NCI-H2107 (cell line): ENCODE measurements at places on chromosomes 1 and 21.

DNA sequence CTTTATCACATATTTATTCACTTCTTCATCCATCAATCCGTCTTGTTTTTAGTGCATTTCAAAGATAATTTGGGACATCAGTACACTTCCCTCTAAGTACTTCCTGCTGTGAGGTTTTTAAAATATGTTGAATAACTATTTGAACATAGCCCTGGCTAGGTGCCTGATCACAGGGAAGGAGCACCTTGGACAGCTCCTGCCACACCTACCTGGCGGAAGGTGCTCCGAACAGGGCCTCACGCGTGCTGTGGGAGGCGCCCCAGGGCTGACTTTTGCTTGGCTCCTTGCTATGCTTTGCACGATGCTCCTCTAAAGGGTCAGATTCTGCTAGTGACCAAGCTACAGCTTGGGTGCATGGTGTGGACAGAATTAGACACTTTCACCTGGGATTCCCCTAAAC, 4.9 kb upstream of the ATXN7L2 start:
- no peak for DNase-seq

DNA sequence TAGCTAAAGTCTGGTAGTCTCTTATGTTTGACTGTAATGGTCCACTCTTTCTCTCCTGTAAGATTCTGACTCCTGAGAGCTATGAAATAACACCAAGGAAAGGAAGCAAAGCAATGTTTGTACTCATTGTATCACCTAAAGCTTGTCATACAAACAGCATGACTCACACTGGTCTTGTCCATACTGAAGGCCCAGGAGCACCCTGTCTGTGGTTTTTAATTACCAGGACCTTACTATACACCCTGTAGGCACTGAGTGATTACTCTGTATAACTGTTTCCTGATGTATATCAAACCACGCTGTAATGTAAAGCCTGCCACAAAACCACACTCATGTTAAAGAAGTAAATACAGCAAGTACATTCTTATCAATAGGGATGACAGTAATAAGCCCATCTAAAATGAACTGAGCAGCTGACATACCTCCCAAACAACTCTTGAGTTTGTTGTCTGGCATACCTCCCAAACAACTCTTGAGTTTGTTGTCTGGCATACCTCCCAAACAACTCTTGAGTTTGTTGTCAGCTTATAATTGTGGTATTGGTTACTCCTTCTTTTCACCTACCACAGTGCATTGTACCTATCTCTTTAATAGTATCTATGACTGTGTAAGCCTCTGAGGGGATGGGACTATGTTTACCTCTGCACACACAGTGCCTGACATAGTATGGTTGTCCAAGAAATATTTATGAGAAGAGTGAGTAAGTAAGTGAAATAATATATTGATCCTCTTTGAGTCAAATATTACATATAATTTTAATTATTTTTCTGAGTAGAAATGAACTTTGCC, 11.6 kb upstream of the TNFSF18 start:
- DNase-seq: no peak

GRCh38 chr1:229893762-229894444, 173.1 kb upstream of the GALNT2 start:
- no peak for DNase-seq

DNA sequence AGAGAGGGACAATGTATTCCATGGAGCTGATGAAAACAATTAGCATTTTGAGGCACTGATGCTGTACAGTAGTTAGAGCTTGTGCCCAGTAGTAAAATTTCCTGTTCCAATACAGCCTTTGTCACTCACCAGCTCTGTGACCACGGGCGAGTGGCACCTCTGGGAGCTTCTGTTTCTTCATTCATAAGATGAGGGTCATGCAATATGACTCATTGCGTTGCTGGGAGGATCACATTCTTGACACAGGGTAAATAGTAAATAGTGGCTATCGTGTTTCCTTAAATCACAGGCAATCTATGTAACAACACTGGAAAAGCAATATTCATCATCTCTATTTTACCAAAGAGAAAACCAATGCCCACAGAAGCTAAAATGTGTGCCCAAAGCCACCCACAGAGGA, 4.5 kb upstream of the LRRC52 start:
- no peak for DNase-seq

GRCh38 chr1:6183520-6183989, 3.4 kb upstream of the CHD5 start:
- no peak for DNase-seq

DNA sequence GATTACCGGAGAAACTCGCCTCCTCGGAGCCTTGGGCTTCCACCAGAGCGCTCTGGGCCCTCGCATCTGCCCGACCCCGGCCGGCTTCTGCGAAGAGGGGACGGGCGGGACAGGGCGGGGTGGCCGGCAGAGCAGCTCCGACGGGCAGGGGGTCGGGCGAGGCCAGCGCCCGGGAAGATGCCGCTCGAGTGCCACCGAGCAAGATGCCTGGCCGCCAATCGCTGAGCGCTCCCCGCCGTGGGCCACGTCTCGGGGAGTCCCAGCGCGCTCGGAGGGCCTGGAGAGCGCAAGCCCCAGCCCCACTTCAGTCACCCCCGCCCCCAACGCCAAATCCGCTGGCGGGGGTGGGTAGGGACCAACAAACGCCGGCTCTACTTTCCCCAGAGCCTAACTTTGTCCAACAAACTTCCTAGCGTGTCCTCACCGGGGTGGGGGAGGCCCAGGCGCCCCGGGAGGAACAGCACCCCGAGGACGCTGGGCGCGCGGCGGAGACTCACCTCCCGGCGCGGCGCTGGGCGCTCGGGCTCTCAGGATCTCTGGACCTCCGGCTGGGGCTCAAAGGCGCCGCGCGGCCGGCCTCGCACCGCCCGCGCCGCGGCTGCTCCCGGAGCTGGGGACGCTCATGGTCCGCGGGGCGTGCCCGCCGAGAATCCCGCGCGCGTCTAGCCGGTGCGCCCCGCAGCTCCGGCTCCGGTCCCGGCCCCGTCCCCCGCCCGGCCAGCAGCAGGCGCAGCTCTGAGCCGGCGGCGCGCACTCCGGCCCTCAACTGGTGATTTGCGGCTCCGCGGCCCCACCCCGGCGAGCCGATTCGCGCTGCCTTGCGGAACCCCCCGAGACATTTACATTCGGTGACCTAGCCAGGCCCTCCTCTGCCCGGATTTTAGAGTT, at the start of gene BCAR3:
TSS of gene BCAR3 (minus strand) at position 737 of the 888 bp plus-strand sequence. CDS start 6,907 bp downstream, outside the sequence.
- peak; percentile 79 for DNase-seq

- no peak for DNase-seq
Measured at GRCh38 chr1:227726924-227727599, 8.0 kb downstream of the JMJD4 start.

DNA sequence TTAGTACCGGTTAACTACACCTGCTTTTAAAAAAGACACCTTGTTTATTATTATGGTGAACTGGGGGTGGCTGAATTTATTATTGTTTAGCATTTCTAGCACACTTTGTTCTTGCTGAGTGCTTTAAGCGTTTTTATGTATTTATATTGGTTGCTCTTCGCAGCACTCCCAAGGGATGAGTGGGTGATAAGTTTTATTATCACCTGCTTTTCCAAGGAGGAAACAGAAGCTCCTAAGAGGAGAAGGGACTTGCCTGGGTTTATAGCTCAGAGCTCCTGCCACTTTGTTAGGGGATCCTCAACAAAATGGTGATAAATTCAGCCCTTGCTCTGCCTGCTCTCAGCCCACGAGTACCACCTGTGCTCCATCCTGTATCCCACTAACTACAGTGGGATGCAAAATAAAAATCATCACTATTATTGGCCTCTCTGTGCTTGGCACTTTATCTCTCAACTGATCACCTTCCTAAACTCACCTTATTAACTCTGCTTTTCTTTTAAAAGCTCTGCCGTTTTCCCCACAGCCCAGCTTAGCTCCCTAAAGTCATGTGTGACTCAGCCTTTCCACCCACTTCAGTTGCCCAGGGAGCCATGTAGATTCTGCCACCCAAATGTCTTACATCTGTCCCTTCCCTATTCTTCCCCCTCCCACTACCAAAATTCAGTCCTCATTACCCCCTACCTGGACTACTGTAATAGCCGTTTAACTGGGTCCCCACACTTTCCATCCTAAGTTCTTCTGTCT, 44.5 kb downstream of the BCL9 start:
- DNase-seq: no peak

GRCh38 chr1:65003316-65003664, 36.9 kb upstream of the JAK1 start:
- DNase-seq: no peak

DNA sequence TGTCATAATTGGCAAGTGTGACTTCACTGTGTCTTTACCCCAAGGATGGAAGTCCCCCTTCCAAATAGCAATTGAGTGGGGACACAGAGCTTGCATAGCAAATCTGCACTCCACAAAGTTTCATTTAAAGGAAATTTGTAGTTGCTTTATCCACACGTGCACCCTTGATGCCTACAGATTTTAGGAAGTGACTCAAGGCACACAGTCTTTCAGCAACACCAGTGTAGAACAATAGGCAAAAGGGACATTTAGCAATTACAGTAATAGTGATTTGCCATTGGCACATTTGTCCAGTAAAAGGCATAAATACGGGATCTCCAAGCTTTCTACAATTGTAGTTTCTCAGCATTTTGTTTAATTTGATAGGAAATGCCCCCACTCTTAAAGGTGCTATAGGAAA, 43.4 kb upstream of the KAZN start:
- DNase-seq: no peak

DNA sequence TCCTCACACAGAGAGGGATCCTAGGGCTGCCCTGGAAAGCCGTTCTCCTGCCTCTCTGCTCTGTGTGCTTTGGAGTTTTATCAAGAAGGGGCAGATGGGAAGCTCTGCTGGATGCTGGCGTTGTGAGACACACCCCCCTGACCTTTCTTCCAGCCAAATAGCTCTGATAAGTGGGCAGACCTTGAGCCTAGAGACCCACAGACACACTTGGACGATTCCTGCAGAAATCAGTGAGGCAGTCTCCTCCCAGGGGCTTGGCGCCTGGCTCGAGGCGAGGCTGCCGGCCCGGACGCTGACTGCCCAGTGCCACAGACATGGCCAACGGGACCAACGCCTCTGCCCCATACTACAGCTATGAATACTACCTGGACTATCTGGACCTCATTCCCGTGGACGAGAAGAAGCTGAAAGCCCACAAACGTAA, at the start of gene MRAP:
TSS of gene MRAP (plus strand) at position 198 of the 424 bp plus-strand sequence. CDS start at position 315, 117 bp downstream.
- DNase-seq: no peak

- no peak for DNase-seq
Measured at GRCh38 chr21:19343711-19344110, 940.1 kb upstream of the TMPRSS15 start.

DNA sequence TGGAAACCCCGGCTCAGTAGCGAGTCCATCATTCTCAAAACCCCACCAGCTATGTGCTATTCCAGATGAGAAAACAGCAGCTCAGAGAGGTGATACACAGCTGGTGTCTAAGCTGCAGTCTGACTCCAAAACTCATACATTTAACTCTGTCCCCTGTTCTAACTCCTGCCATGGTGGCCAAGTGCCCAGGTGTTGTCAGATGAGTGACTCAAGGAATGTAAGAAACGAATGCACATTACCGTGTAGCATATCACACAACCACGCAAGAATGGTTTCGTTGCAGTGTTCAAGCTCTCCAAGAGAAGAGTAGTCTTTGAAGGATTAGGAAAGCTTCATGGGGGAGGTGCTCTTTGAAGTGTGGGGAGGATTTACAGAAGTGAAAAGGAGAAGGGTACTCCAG, 4.7 kb upstream of the XKR8 start:
- no peak for DNase-seq

DNA sequence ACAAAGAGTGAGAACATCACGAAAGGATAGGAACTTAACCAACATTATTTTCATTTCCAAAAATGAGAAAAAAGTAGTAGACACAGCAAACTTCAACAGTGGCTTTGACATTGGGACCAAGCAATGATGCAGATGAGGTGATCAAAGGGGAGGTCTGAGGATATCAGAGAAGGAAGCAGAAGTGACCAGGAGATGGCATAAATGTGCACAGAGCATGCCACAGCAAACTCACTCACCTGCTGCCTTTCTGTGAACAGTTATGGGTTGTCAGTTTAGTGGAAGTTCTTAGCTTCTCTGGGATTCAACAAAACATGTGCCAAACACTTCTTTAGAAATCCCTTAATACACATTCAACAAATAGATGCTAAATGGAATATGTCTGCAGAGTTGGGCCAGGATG, 290.1 kb downstream of the PLPP3 start:
- DNase-seq: no peak

DNA sequence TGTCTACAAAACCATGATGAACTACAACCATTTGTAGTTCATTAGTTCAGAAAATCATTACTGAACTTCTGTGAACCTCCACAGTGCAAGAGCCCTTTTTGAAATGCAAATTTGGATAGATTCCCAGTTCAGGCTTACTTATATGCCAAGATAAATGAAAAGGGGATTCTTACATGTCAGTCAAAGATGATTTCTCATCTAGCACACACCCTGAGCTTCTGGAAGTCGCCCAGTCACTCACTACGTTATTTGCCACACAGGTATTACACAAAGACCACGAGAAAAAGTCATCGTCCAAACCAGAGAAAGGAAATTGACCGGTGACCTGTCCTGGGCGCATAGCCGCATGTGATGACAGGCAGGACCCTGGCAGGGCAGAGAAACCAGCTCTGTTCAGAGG, 41.8 kb downstream of the ETS2 start:
- no peak for DNase-seq

- DNase-seq: no peak
Measured at GRCh38 chr1:31595836-31596736, 19.8 kb downstream of the TINAGL1 start.

GRCh38 chr1:22428672-22429071, 23.0 kb upstream of the ZBTB40 start:
- DNase-seq: no peak
